Aorta (tissue), 5 donors: ENCODE measurements at places on chromosomes 5 and 9. TPM values are rescaled to one million over a fixed set of nuclear protein-coding genes. Genes with fewer than 3 reads are reported as not detected.
A peak's percentile ranks its signal among the peaks of the same experiment; 100 is the strongest.

DNA sequence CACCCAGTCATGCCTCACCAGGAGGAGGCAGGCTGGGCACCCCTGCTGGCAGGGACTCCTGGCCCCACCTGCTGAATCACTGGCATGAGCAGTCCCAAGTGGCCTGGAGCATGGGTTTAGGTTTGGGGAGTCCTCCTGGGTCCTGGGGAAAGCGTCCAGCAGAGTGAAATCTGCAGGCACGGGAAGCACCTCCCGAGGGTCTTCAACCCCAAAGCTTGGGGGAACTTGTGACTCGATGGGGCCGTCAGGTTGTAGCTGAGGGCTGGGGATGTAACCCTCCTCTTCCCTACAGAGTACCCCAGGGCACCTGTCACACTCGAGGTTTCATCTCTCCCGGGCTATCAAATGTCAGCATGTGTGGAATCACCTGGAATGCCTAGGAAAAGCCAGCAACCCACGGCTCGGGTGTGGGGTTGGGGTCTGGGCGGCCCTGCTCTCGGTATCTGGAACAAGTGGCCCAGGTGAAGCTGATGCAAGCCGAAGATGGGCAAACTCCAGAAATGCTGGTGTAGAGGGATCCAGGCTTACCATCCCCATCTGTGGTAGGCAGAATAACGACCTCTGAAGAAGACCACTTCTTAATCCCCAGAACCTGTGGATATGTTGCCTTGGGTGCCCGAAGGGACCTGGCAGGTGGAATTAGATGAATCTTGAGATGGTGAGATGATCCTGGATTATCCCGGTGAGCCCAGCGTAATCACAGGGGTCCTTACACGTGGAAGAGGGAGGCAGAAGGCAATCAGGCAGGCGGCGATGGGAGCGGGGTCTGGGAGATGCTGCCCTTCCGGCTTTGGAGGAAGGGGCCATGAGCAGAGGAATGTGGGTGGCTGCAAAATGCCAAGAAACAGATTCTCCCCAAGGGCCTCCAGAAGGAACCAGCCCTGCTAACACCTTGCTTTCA lies 6.1 kb upstream of the RASGEF1C start:
- no peak for DNase-seq
- H3K4me3 ChIP-seq: no peak overlapping the region
- H3K27me3 ChIP-seq: no peaks in the 10 kb centered on the region

DNA sequence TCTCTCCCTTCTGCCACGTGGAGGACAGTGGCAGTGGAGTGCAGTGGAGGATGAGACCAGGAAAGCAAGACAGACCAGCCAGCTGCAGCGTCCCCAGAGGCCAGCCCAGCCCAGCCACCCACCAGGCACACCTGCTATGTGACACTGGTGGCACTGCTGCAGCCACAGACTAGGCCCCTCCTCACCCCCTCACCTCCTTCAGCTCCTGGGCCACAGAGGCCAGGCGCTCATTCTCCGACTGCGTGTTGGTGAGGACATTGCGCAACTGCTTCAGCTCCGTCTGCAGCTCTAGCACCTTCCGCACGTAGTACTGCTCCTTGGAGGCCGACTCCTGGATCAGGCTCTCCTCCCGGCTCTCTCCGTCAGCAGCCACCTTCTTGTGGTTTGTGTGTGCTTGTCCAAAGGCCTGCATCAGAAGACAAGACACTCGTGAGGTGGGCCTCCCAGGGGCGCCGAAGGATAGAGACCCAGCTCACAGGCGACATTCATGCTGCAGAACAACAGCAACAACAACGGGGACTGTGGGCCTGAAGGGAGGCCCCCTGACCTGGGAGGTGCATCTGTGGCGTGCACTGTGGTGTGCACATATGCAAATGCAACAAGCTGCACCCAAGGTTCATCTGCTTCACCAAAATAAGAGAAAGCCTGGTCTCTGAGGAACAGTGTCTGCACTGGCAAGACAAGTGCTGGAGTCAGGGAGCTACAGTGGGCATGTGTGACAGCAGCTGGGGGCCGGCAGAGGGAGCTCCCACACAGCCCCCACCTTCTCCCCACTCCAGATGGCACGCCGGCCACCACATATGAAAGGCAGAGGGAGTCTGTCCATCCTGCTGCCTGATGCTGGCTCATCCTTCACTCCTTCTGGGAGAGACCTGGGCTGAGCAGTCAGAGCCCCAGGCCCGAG lies 35.5 kb downstream of the BICD2 start:
- no peak overlapping the region for H3K4me3 ChIP-seq
- no peaks in the 10 kb centered on the region for H3K4me1 ChIP-seq
- peak; percentile 66 for DNase-seq
- H3K27ac ChIP-seq: no peak overlapping the region
- no peaks in the 10 kb centered on the region for H3K36me3 ChIP-seq

Gene GABRP
- total RNA-seq: not detected

Gene RGS7BP
- total RNA-seq: 6.8 TPM

GRCh38 chr5:7845557-7845956 lies 5.4 kb downstream of the CFAP90 start:
- no peaks in the 10 kb centered on the region for H3K27me3 ChIP-seq
- no peaks in the 10 kb centered on the region for H3K4me1 ChIP-seq
- no peak overlapping the region for H3K27ac ChIP-seq
- DNase-seq: no peak

Gene IFNA21
- not detected for total RNA-seq

- H3K27me3 ChIP-seq: no peaks in the 10 kb centered on the region
- no peaks in the 10 kb centered on the region for H3K36me3 ChIP-seq
- DNase-seq: no peak
- no peak overlapping the region for H3K27ac ChIP-seq
Measured at GRCh38 chr5:93054424-93055163, 526.4 kb downstream of the NR2F1-AS1 start.

- no peaks in the 10 kb centered on the region for H3K4me1 ChIP-seq
- no peaks in the 10 kb centered on the region for H3K36me3 ChIP-seq
- H3K27me3 ChIP-seq: no peaks in the 10 kb centered on the region
- no peak overlapping the region for H3K27ac ChIP-seq
Measured at GRCh38 chr5:107526-107925, 15.6 kb downstream of the PLEKHG4B start.

Gene ARL10
- 32.4 TPM for total RNA-seq

GRCh38 chr9:85452841-85453240 lies 288.9 kb downstream of the AGTPBP1 start:
- H3K36me3 ChIP-seq: no peaks in the 10 kb centered on the region
- no peak for DNase-seq
- no peaks in the 10 kb centered on the region for H3K27me3 ChIP-seq
- H3K27ac ChIP-seq: no peak overlapping the region

GRCh38 chr9:101897196-101897595 lies 158.7 kb upstream of the GRIN3A start:
- no peaks in the 10 kb centered on the region for H3K4me1 ChIP-seq
- H3K4me3 ChIP-seq: no peak overlapping the region
- H3K27me3 ChIP-seq: no peaks in the 10 kb centered on the region
- no peaks in the 10 kb centered on the region for H3K36me3 ChIP-seq

- H3K27me3 ChIP-seq: no peaks in the 10 kb centered on the region
- no peak for DNase-seq
- H3K36me3 ChIP-seq: no peaks in the 10 kb centered on the region
- peaks cover 3% of the 10 kb centered on the region for H3K4me1 ChIP-seq
- H3K27ac ChIP-seq: no peak overlapping the region
Measured at GRCh38 chr9:79809931-79810330, 238.2 kb downstream of the TLE4 start.

Gene C9orf40
- 5.8 TPM for total RNA-seq

Gene SPDL1
- total RNA-seq: 6.4 TPM

GRCh38 chr5:42944989-42945388 lies 95.1 kb downstream of the ANXA2R start:
- no peaks in the 10 kb centered on the region for H3K4me1 ChIP-seq
- no peak overlapping the region for H3K4me3 ChIP-seq
- no peaks in the 10 kb centered on the region for H3K36me3 ChIP-seq
- no peak overlapping the region for H3K27ac ChIP-seq

Gene MARVELD2
- total RNA-seq: 1.1 TPM

Gene ANXA6
- total RNA-seq: 277 TPM

Gene DBH
- not detected for total RNA-seq
